ENCODE measurements at places on chromosomes 1 and 21.

DNA sequence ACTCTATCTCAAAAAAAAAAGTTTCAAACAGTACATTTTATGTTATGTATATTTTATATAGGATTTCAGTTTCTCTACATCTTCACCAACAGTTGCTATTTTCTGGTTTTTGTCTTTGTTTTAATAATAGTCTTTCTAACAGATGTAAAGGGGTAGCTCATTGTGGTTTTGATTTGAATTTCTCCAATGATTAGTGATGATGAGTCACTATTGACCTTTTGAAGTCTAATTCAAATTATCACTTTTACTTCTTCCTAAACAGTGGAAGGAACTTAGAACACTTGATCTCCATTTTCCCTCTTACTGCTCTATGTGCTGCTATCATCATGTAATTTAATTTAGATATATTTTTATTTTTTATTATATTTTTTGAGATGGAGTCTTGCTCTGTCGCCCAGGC lies 31.7 kb upstream of the SHCBP1L start:
- DNase-seq = no peak

DNA sequence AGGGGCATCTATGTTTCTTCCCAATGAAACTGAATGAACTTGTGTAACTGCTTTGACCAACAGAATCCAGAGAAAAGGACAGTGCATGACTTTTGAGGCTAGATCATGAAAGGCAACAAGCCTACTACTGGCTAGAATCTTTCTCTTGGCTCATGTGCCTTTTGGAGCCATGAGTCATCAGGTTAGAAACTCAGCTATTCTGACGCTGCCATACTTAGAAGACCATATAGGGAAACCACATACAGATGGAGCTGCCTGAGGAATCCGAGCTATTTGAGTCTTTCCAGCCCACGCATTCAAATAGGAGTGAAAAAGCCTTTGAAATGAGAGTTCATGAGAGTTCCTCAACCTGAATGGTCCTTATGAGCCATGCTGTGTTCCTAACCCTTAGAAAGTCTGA lies 738.5 kb upstream of the CHRM3 start:
- no peak for DNase-seq

DNA sequence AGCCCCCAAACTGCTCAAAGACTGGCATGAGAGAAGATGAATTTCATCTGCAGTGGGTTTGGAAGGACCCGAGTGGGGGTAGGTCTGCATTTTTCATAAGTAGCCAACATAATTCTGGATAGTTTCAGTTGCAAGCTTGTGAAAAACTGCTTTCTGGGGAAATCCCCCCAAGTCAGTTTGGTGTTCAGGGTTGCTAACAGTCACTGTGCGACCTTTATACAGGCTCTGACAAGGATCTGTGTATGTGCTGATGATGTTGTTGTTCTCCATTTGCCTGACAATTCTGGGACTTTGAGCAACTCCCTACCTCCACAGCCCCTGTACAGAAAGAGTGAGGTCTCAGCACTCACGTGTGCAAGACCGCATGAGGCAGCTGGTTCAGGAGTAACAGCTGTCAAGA lies 87.9 kb downstream of the SUSD4 start:
- no peak for DNase-seq

- no peak for DNase-seq
These were observed 42.8 kb upstream of the ATF3 start for GRCh38 chr1:212565571-212566305.

DNA sequence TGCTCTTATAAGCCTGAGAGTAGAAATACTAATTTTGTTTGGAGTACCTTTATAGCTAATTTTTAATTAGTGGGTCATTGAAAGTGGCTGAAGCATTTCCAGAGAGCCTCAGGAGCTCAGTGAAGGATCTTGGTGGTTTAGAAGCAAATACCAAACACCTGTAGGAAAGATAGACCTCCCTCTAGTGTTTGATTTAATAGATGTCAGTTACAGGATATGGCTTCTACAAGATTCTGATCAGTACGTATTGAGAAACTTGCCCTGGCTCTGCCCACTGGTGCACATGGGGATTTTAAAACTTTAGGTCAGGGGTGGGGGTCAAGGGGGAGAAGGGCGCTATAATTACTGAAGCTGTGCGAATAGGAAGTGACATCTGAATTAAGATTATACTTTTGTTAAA lies 122.2 kb downstream of the POU2F1 start:
- DNase-seq = no peak

DNA sequence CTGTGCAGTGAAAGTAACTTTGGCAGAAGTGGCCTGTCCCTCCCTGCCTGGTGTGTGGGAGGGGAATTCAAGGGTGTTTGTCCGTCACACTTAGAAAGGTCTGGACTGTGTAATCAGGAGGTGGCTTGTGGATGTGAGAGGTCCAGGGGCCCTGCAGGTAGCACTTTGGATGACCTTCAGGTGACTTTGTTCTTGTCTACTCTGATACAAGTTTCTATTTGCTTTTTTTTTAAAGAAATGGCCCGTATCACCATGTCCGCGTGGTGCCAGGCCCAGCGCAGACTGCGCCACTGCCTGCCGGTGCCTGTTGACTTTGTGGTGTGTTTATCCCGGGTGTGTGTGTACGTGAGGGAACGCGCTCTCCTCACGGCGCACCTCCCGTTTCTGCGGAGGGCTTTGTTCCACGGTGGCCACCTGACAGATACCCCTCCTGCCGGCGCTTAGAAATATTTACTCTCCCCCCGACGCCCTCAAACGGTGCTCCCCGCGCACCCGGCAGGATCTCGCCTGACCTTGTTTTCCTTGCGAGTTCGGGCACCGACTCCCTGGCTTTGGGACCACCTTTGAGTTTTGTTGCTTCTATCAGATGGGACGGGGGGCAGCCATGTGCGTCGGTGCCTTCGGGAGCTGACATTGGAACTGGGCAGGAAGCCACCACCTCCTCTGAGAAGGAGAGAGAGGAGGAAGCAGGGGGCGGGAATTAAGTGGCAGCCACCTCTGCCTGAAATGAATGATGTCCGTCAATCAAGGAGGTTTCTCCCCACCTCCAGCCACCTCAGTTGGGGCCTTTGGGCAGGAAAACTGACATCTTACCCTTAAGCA lies 119.4 kb downstream of the PRDM16 start:
- DNase-seq = no peak

- no peak for DNase-seq
These were observed 157.9 kb upstream of the BACE2 start for GRCh38 chr21:41010101-41010435.

- no peak for DNase-seq
These were observed 73.5 kb downstream of the LRIG2 start for GRCh38 chr1:113146242-113147072.
